ENCODE measurements at places on chromosomes 16 and 17.

GRCh38 chr17:77465358-77466041 is 324.7 kb downstream of the SEC14L1 start:
- peak; percentile 86 for DNase-seq

- DNase-seq = no peak
Observed at GRCh38 chr17:65690626-65691310, 129.3 kb upstream of the AXIN2 start.

GRCh38 chr16:57985204-57986181 is 14.6 kb upstream of the CNGB1 start:
- no peak for DNase-seq

GRCh38 chr16:81397879-81398520 is 46.6 kb upstream of the CMIP start:
- DNase-seq = no peak

DNA sequence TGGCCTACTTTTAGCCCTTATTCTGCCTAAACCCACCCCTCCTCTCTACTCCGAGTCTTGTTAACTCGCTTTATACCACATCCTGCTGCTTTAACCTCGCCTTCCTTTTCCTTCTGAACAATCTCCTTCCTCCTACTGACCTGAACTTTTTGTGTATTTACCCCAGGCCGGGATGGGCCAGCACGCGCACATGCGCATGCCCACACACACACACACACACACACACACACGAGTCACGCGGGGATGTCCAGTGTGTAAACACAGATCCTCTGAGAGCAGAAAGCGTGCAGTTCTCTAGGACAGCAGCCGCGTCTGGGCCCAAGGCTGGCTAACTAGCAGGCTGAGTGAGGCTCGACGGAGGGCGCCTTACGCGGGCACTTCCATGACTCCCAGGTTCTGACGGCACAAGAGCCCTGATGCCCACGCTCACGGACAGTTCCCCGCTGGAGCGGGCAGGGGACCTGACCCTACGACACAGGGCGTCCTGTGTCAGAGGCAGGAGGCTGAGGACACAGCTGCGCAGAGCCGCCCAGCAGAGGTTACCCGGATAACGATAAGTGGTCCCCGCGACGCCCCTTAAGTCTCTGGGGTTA is 610 bp downstream of the PIK3R5 start:
- peak; percentile 36 for DNase-seq

DNA sequence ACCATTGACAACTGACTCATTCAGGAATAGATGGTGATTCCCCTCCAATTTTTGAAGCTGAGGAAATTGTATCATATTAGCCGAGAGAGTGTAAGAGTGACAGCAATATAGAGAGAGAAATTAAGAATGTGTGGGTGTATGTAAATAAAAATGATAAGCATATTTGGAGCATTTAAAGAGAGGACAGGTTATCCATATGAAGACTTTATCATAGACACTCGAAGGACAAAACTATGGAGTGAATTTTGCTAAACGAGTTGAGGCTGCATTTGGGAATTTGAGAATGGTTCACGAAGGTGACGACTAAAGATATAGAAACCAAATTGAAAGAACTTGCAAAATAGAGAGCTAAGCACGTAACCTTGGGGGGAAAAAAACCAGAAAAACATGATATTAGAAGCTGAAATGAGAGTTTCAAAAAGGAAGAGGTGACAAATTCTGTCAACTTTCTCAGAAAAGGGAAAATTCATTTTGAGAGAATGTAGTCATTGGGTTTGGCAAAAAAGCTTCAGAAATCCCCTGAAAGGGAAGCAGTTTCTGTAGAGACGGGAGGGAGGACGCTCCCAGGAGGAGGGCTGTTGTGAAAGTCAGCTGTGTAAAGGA is 129.7 kb downstream of the KCNJ2 start:
- no peak for DNase-seq

DNA sequence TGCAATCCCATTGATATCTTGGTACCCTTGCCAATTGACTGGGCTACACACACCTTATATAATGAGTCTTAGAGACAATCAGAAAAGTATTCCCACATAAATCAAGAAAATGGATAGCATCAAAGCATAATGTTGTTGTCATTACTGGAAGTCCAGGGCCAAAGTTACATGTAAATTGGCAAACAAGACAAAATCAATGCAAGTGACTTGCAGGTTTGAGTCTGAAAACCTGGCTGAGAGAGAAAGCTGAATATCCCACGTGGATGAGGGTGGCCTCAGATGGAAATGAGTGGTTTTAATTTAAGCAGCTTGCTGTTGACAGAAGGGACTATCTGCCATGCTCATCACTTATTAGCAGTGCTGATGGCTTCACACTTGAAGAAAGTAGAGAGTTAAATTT is 324.0 kb upstream of the MON1B start:
- no peak for DNase-seq

GRCh38 chr16:5753381-5753780 is 655.8 kb upstream of the EEF2KMT start:
- DNase-seq = no peak

DNA sequence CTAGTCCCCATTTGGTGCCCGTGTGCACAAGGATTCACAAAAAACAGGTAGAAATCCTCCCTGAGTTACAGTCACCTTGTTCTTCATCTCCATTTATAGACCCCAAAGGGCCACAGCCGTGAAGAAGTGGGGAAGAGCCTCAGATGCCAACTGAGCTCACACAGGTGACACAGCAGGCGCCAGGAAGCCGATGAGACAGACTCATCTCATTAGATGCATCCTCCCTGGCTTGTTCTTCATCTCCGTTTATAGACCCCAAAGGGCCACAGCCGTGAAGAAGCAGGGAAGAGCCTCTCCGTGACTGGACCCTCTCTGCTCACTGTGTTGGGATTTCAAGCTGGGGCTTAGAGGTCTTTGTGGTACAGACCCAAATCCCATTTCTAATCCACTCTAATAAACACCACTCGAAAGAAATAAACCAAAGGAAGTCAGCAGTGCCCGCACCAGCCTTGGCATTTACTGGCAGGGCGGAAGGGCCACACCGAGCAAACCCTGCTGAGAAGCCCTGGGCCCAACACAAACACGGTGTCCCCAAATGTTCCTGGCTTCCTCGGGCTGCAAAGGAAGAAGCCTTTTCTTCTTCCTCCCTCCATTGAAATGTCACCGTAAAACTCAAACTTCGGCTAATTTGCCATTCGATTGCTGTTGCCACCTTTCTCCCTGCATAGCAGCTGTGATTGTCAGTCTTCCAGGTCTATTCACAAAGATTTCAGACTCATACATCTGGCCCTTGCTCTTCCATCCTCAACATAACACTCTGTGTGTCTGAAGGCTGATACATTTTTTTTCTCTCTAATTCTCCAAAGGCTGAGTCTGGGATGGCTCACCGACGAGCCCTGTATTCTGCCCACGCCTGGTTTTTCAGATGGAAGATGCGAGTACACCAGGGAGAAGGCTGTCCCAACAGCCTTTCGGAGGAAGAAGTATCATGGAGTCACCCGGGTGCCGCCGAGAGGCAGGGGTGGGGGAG is 44.9 kb upstream of the DOC2B start:
- DNase-seq = no peak

DNA sequence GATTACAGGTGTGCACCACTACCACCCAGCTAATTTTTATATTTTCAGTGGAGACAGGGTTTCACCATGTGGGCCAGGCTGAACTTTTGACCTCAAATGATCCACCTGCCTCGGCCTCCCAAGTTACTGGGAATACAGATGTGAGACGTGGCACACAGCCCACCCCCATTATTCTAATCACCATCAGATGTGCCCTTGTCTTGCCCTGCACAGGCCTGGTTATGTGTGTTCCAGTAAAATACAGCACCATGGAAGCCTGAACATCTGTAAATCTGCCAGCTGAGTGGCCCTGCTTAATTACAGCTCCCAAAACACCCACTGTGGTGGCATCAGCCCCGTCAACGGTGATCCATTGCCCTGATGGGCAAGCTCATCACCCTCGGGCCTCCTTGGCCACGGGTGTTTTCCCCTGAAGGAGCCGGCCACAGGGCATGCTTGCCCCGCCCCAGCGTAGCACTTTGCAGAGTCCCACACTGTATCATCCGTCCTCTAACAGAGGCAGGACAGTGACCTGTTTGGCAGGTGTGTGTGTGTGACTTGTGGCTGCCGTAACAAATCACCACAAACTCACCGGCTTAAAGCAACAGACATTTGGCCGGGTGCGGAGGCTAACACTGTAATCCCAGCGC is 74.5 kb downstream of the RBFOX3 start:
- no peak for DNase-seq

DNA sequence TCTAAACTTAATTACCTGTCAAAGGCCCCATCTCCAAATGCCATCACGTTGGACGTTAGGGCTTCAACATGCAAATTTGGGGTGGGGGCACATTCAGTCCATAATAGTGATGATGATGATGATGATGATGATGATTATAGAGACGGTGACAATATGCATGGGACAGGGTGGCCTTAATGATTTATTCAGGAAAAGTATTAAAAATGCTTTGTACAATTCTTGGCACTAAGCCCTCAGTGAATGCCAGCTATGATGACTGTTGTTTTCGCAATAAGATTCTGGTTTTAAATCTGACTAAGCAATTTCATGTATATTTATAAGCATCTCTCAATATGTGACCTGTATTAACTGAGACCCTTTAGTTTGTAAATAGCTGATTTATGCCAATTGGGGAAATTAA is 106.3 kb downstream of the C16orf95 start:
- no peak for DNase-seq

- DNase-seq = no peak
Observed at GRCh38 chr17:49071106-49071505, 61.5 kb upstream of the B4GALNT2 start.

- DNase-seq = peak; percentile 61
Observed at GRCh38 chr16:69286941-69287713, 24.0 kb upstream of the VPS4A start.

DNA sequence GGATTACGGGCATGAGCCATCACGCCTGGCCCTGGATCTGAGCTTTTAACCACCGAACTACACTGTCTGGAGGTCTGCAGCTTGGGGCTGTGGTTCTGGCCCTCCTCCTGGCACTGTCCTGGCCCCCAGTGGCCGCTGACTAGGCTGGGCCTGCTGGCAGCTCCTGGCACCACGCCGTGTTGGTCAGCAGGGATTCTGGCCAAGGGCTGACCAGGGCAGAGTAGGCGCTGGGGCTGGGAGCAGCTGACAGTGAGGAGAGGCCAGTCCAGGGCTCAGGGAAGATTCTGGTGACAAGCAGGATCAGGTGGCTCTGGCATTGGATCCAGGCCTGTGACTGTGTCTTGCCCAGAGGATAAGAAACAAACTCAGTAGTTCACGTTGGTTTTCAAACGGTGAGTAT is 14.6 kb downstream of the EEF2K start:
- DNase-seq = no peak

DNA sequence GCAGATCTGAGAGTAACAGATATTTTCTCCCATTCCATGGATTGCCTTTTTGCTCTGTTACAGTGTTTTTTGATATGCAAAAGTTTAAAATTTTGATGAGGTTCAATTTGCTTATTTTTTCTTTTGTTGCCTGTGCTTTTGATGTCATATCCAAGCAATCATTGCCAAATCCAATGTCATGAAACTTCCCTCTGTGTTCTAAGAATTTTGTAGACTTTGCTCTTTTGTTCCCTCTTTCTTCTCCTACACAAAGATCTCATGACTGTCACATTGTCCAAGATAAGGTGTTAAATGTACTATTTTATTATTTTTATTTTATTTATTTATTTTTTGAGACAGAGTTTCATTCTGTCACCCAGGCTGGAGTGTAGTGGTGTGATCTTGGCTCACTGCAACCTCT is 18.9 kb upstream of the KCNH6 start:
- no peak for DNase-seq

- DNase-seq = no peak
Observed at GRCh38 chr17:77274096-77274845, 133.5 kb downstream of the SEC14L1 start.

DNA sequence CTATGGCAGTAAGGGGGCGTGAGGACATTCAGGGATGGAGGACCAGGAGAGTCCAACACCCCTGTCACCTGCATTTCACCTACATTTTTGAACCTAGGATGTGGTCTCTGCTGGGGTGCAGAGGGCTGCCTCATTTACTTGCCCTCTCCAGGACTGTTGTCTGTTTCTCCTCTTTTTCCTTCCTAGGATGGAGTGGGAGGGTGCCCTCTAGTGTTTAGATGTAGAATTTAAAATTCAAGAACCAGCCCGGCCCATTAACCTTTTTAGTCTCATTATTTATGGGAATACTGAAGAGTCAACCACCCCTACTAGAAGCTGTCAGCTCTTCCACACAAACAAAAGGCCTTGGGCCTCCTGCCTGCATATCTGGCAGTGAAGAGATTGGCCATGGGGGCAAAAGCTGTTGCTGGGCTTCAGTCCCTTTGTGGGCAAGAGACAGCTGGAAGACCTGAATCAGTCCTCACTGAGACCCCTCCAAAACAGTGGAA is 2.5 kb upstream of the STARD3 start:
- peak; percentile 25 for DNase-seq

DNA sequence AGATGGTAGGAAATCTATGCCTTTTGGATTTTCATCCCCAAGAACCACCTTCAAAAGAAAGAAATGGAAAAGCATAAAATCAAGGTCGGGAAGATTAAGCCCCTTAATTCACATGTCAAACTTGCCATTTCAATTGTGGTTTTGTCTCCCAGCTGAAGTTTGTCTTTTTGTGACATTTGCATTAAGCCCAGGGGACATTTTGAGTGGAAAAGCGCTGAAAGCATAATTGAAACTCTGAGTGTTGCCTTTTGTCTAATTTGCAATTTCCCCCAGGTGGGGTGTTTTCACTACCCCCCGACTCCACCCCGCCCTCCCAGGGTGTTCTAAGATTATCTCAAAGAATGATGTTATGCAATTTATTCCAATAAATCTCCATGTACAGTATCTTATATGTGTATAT is 396.2 kb downstream of the CDH13 start:
- no peak for DNase-seq

DNA sequence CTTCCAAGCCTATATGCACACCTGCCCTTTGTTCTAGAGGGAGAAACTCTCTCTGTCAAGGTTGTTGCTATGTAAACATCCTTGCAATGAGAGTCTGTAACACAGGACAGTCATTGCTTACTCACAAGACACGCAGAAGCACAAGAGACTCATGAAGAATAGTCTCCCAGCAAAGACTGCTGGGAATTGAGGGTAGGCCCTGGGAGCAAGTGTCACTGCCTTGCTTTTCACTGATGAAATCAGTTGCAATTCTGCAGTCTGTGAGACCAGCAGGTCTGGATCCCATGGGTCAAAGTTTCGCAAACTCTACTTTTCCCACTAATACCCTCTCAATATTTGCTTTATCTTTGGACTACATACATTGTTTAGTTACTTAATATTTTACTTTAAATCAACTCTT is 177.4 kb downstream of the FTO start:
- DNase-seq = no peak

DNA sequence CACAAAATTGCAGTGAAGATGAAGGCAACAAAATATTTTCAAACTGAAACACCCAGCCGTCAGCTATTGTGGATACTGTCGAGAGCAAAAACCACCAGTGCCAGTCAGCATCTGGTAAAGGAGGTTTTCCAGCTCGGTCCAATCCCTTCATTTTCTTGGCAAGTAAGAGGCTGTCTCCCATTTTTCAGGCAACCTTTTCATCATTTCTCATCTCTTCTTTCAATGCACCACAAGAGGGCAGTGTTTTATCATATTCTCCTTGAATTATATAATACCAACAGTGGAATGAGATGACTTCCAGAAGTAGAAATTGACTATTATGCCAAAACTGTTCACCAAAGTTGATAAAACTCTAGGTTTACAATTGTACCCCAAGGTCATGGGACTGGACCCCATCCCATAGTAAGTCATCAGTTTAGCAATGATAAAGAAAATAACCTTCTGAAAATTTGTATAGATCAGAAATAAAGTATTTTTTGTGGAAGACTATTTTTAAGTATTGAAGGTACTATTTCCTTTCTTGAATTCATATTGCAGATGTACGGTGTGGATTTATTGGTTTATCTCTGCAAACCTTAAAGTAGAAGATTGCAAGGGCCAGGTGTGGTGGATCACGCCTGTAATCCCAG is 16.8 kb downstream of the NQO1 start:
- no peak for DNase-seq
